Cerebellar nuclear complex (tissue), 1 donor: ENCODE measurements at places on chromosomes 12 and 14.

GRCh38 chr12:52233462-52234207, 592 bp downstream of the KRT7 start:
- no peak for DNase-seq

GRCh38 chr12:42084522-42084921, 60.2 kb downstream of the GXYLT1 start:
- no peak for DNase-seq

- DNase-seq, result no peak
Observed at GRCh38 chr12:65602610-65603295, 221.5 kb upstream of the HMGA2 start.

DNA sequence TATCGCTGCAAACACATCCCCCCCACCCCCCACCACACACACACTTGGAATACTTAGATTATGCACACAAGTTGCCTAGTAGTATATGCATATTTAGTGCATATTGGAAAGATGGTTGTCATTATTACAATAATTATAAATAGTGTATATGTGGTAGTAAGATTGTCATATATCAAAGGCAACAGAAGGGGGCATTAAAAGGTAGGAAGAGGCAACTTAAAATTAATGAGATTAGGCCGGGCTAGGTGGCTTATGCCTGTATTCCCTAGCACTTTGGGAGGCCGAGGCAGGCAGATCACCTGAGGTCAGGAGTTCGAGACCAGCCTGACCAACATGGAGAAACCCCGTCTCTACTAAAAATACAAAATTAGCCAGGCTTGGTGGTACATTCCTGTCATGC, 52.1 kb downstream of the GSC start:
- no peak for DNase-seq

DNA sequence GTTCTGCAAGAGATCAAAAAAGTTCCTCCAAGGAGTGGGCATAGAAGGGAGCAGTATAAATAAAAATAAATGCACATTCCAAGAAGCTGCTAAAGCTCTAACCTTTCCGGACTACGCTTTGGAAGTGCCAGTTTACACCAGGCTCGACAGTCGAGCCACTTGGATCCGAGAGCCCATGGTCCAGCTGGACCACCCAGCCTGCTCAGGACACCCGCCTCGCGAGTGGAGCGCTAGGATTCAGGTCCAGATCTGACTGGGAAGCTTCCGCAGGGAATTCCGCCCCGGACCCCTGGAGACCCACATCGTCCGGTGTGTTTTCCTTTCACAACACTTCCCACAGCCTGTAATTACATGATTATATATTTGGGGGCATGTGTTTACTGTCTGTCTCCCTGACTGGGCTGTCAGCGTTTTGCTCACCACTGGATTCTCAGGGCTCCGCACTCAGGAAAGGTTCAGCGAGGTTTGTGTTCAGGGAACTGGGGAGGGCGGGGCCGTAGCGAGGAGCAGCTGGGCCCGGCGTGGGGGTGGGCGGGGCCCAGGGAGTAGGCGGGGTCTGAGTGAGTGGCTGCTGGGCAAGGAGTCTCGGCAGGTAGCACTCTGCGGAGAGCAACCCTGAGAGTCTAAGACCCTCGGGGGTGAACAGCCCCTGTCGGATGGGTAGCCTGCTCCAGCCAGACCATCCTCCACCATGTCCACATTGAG, 52.3 kb upstream of the TMEM263 start:
- no peak for DNase-seq

- no peak for DNase-seq
Observed at GRCh38 chr12:89513544-89513943, 11.1 kb downstream of the GALNT4 start.

GRCh38 chr14:73792481-73792880, 59.1 kb upstream of the PTGR2 start:
- no peak for DNase-seq

- DNase-seq, result peak; percentile 23
Observed at GRCh38 chr12:77591959-77592743, 238.5 kb upstream of the NAV3 start.

- DNase-seq, result no peak
Observed at GRCh38 chr14:91899213-91899612, 31.9 kb upstream of the TC2N start.

- no peak for DNase-seq
Observed at GRCh38 chr12:65192963-65193516, 23.7 kb downstream of the LEMD3 start.

GRCh38 chr14:86777963-86778602, 1214.9 kb downstream of the GALC start:
- no peak for DNase-seq

DNA sequence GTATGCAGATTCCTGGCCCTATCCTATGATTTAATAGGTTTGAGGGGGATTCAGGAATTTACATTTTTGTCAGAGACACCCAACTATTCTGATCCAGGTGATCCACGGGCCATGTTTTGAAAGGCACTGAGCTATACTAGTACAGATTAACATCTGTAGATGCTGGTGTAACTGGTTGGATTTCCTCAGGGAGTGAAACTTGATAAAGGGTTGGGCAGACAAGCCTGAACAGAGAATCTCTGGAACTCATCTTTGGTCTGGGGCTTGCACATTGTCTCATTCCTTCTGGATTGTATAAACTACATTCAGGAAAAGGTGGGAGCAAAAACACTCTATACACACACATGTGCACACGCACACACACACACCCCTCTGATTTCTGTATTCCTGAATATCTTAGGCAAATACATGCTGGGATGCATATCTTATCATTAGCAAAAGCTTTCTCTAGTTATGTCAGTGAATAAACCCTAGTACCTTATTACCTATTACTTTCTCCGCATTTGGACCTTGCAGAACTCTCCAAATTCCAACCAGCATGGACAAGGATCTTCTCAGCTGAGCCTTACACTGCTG, 104.6 kb downstream of the SLC38A1 start:
- no peak for DNase-seq

DNA sequence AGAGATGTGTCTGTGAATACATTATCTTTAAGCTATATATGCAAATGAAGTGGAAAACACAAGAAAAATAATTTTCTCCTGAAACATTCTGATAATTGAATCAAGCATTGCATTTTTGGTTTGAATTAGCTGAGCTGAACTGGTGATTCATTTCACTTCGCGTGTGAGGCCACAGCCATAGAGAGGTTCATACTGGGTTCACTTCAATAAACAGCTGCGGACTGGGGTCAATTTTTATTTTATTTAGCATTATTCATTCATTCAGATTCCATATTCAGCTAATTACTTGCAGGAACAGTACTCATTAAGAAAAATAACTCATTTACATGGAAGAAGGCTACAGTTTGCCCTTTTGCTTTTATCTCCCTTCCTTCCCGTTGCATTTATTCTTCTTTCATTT, 195.2 kb upstream of the LRIG3 start:
- no peak for DNase-seq

DNA sequence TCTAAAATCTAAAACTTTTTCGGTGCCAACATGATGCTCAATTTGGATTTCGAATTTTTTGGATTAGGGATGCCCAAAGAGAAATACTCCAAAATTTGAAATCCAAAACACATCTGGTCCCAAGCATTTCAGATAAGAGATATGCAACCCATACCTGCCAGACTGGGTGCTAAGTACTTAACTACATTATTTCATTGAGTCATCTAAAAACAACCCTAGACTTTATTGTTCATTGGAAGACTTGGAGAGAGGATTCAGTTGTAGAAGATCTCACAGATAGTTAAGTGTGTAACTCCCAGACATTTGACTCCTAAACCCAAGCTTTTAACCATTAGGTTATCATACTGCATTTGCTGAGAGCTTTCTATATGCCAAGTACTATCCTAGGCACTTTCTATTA, 102.2 kb downstream of the BCAT1 start:
- DNase-seq, result no peak

- no peak for DNase-seq
Observed at GRCh38 chr14:53151523-53152183, 1.5 kb downstream of the DDHD1 start.

- no peak for DNase-seq
Observed at GRCh38 chr12:132858718-132859266, 28.6 kb downstream of the CHFR start.

DNA sequence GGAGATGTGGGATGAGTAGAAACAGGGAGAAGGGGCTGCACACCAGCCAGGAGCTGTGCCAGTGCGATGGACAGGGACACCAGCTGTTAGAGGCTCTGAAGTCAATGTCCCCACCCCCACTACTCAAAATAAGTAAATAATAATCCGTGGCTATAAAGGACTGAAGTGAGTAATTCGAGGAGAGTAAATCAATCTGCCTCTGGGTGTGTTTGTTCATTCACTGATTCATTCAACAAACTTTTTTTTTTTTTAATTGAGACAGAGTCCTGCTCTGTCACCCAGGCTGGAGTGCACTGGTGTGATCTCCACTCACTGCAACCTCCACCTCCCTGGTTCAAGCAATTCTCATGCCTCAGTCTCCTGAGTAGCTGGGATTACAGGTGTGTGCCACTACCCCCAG, 363.6 kb downstream of the TMEM132D start:
- DNase-seq, result no peak

GRCh38 chr12:120292661-120293531, at the start of gene RNU4-1:
RNU4-1 (minus strand) TSS chr12:120293237.
- DNase-seq, result peak; percentile 29

DNA sequence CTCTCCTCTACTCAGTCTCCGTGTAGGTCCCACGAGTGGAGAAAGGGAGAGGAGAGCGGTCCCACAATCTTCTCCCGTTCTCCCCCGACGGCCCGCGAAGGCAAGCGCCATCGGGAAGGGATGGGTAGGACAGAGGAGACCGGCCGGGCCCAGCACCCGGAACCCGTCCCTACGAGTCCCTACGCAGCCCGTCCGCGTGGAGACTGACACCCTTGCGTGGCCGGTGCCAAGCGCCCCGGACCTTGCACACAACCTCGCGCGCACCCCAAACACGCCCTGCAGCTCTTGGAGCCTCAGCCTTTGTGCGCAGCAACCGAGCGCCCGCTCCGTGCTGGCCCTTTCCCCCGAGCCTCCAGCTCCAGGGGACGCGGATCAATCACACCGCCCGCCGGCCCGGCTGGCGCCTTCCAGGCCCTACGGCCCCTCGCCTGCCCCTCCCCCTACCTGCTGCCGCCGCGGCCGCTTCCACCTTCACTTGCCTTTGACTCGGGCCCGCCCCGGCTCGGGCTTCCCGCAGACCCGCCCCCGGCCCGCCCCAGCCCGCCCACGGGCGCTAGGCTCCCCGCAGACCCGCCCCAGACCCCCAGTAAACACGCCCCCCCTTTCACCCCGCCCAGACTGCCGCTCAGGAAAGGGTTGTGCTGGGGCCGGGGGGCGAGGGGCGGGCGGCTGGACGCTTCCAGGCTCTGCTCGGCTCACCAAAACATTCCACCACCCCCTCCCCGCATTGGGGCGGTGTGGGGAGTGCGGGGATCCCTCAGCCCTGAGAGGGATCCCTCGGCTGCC, at the start of gene NDRG2:
NDRG2 (minus strand) TSS at position 477 of the 786 bp plus-strand sequence. CDS start 1,746 bp downstream, outside the sequence.
- no peak for DNase-seq

- no peak for DNase-seq
Observed at GRCh38 chr12:71873821-71874220, 34.3 kb downstream of the TBC1D15 start.

GRCh38 chr12:49636979-49637755, 13.8 kb downstream of the PRPF40B start:
- DNase-seq, result peak; percentile 45

DNA sequence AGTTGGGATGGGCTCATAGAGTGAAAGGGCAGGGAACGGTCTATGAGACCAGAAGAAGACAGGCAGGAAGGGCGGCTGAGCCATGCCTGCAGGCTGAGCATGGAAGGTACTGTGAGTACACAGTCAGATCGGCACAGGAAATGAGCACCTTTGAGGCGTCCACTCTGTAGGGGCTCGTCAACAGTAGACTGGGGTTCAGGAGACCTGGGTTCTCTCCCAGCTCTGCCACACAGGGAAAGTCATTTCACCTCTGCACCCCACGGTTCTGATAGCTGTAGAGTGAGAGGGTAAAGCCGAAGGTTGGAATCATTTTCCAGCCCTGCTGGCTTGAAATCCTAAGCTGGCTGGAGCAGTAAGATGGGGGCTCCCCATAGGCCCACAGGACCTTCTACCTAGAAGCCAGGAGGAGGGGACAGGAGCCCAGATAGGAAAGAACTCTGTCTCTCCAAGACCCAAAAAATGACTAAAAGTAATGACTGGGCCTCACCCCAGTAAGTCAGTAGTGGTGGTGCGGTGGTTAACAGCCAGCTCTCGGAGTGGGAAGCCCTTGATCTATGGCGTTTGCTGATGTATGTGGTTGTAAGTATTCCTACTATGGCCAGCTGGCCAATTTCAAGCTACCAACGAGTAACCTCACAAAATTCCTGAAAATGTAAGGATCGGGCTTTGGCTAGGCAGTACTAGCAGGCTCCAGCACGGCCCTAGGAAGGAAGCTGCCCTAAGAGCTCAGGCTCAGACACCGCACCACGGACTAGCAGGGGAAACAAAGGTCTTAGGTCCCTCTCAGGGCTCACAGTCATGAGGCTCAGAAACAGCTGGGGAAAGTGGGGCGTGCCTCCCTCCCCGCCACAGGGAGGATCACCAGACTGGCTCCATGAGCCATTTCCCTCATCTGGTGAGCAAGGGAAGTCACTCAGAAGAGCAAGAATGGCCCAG, 10.3 kb upstream of the CD27 start:
- DNase-seq, result no peak

GRCh38 chr12:26238341-26239121, 43.2 kb downstream of the SSPN start:
- DNase-seq, result no peak

- no peak for DNase-seq
Observed at GRCh38 chr12:101838628-101839323, 8.0 kb upstream of the GNPTAB start.

DNA sequence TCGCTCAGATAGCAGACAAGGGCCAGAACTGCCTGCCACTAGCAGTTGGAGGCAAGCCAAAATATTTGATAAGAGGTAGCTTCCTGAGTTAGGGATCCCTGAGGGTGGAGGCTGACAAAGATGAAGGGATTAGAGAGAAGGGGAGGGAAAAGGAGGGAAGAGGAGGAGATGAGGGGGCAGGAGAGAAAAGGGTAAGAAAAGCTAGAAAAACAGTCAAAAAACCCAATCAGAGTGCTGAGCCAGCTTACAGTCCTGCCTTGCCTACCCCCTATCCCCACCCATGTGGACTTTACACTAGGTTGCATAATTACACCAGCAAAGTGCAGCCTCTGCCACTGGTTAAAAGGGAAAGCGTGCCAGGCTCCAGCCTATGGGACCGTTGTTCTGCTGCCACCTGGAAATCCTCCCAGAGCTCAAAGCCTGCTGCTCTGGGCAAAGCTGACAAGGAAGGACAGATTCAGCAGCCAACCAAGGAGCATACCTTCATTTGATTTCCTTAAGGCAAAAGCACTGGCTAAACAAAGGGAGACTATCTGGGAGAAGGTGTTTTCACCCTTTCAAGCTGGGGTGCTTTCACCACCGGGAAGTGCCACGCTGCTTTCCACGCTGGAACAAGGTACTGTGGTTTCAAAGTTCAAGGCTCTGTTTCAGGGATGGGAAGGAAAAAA, 3.8 kb upstream of the NUMB start:
- DNase-seq, result peak; percentile 75

DNA sequence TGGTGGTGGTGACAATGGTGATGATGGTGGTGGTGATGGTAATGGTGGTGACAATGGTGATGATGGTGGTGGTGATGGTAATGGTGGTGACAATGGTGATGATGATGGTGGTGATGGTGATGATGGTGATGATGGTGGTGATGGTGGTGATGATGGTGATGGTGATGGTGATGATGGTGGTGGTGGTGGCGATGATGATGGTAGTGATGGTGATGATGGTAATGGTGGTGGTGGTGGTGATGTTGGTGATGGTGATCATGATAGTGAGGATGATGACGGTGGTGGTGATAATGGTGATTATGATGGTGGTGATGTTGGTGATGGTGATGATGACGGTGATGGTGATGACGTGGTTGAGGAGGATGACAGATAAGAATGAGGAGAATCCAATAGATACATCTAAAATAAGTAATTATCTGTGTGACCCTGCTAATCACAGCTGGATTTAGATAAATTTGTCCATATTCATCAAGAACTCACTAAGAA, 170.7 kb upstream of the SFSWAP start:
- DNase-seq, result no peak
